Fibroblast of the conjunctiva (primary cell): ENCODE measurements at places on chromosomes 2 and 18.

GRCh38 chr2:200415455-200415854, 94.4 kb downstream of the KCTD18 start:
- DNase-seq = no peak

DNA sequence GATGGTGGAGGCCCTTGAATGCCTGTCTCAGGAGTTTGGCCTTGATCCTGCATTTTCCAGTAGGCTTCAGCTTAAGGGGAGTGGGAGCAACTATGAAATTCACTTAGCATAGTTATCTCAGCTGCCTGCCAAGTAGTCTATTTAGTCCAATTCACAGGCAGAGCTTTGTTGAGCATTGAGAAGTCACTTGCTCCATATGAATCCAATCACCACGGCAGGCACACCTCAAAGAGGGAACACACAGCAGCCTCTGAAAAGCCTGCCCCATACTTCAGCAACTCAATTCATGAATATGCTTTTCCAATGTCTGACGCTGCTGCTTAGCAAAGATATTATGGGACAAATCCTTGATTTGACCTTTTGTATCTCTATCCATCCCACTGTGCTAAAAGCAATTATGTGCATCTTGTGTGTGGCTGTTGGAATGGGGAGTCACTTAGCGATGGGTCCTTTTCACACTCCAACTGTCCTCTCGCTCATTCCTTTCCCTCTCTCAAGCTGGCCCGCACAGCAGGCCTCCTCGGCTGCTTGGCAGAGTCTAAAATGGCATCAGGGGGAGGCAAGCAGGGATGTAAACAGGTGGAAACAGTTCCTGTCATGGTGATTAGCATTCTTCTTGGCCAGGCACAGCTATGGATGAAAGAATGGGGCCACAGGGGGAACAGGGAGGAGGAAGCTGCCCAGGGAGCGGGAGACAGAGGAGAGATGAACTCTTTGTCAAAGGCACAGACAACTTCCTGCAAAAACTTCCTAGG, 56.0 kb upstream of the LRPPRC start:
- no peak for DNase-seq

GRCh38 chr18:32025744-32026143, 7.1 kb downstream of the RNF125 start:
- DNase-seq = no peak

DNA sequence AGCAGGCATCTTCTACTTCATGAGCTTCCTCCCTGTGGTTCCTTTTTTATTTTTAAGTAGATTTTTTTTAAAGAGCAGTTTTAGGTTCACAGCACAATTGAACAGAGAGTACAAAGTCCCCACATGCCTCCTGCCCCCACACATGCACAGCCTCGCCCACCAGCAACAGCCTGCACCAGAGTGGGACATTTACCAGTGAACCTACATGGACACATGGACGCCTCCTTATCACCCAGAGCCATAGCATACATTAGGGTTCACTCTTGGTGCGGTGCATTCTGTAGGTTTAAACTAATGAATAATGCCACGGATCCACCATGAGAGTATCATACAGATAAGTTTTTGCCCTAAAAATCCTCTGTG, 40.9 kb downstream of the HS1BP3 start:
- no peak for DNase-seq

GRCh38 chr2:226873826-226874225, 38.0 kb downstream of the RHBDD1 start:
- DNase-seq = no peak

DNA sequence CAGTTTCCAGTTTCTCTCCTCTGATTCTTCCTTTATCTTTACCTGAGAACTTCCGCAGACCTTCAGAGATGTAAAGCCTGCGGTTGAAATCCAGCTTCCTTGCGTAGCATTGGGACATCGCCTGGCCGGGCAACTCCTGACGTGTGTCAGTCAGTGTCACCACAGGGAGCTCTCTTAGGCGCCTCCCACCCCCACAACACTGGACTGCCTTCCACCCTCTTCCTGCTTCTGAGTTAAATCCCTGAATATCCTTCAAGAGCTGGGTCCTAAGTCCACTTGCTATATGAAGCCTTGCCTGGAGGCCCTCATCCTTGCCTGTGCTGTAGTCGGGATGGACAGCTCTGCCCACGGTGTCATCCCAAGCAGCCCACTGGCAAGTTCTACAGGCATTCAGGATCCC, 179.4 kb downstream of the SEPTIN10 start:
- no peak for DNase-seq

- DNase-seq = no peak
Measured at GRCh38 chr18:11996190-11996754, 15.0 kb downstream of the IMPA2 start.

- no peak for DNase-seq
Measured at GRCh38 chr2:147623328-147623727, 221.5 kb upstream of the ACVR2A start.

- DNase-seq = no peak
Measured at GRCh38 chr2:68556381-68556780, 87.0 kb upstream of the PROKR1 start.

DNA sequence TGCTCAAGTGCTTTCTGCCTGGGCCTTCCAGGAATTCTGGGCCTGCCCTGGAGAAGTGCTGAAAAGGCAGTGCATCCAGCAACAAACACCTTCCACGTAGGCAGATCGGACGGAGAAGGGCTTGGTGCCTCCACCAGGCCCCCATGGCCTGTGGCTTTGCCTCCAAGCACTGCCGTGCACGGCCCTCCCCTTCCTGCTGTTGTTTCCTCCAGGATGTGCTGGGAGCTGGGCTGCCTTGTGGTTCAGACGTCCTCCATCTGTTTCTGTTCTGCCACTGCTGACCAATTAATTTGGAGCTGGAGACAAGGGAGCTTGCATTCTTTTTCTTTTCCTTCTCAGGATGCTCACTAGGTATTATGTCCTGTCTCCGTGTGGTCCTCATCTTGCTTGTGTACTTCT, 197.0 kb downstream of the HRH4 start:
- no peak for DNase-seq

GRCh38 chr18:52054324-52054723, 285.7 kb upstream of the DCC start:
- DNase-seq = no peak

- no peak for DNase-seq
Measured at GRCh38 chr18:47373465-47373864, 122.0 kb upstream of the SKOR2 start.

GRCh38 chr2:681312-681711, 4.1 kb upstream of the TMEM18 start:
- DNase-seq = no peak

GRCh38 chr2:129747500-129748125, 231.9 kb upstream of the RAB6C start:
- DNase-seq = no peak

DNA sequence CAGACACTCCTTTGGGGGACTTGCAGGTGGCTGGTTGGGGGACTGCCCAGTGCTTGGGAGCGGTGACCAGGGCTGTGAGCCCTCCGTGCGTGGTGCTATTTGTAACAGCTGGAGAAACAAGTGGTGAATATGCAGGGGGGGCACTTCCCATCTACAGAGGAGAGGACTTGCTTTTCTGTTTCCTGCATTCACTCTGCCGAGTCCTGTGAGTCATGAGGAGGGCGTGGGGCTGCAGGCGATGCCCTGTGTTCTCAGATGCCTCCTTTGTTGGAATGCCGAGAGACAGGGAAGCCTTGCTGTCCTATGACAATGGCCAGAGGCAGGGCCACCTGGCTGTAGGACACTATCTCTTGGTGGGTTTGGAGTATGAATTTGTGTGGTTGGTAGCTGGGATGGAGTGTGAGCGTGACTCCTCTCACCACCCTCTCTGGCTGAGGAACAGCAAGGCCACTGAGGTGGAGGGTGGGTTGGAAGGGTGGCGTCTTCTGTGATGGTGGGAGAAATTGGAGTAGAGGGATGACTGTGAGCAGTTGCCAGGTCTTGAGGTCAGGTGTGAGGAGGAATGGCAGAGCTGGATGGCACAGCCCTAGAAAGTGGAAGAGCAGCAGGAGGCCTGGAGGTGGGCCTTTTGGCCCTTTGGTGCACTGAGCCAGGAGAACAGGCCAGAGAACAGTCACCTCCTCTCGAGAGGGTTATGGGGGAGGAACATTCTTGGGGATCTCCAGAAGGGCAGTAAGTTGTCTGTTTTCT, 24.3 kb downstream of the FHOD3 start:
- DNase-seq = no peak

DNA sequence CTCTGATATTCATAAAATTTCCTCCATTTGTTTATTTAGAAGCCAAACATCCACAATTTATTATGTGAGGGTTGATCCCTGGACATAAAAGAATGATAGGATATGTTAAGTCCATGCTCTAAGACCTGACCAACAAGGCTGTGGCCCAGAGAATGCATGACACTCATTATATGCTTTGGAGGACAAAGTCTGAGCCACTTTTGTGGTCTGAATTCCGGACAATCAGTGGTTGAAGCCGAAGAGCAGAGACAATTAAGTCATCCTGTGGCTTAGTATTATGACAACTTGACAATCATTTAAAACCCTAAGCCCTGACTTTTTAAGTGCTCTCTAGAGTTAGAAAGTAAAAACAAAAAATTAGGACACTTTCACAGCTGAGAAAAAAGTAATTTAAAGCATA, 483.3 kb downstream of the PLCL1 start:
- no peak for DNase-seq

GRCh38 chr2:20582600-20583221, 68.2 kb downstream of the HS1BP3 start:
- no peak for DNase-seq

DNA sequence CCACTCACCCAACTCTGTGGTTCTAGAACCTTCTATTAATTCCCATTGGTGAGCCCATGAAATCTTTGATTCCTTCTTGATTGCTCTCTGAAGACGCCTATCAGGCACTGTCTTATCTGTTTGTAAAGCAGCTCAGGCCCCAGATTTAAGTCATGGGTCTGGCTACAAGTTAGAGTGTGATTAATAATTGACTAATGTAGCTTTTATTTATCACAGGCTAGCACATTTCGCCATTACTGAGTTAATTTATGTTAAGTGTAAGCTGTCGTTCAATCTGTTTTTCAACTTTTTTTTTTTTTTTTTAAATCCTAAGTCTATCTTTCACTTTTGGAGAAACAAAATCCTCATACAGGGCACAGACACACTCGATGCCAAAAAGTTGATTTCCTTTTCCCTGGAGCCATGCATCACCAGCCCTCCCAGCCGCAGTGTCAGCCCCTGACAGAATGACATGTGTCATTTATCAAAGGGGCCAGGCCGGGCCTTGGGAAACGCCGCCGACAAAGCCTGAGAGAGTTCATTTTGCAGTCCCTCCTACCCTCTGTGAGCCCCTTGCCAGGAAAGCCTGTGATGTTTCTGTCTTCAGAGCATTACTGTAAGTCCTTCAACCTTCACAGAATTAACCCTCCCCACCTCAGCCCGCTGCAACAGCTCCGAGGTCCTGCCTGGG, 15.8 kb downstream of the TSHZ1 start:
- no peak for DNase-seq

DNA sequence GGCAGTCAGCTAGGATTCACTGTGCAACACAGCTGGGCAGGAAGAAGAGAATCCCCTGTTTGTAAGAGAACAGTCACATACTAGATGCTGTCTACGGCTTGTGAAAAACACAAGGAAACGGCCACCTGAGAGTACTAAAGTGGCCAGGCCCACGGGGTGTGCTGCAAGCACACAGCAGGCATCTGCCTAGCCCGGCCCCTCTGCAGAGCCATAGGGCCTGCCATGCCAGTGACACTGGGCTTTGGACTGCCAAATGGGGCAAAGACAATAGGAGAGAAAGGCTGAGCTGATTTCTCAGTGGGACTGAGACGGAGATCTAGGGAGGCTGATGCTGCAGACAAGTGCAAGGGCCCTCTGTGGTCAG, 10.3 kb downstream of the TUBB6 start:
- DNase-seq = no peak

GRCh38 chr2:121084130-121084680, 200.8 kb downstream of the TFCP2L1 start:
- no peak for DNase-seq

DNA sequence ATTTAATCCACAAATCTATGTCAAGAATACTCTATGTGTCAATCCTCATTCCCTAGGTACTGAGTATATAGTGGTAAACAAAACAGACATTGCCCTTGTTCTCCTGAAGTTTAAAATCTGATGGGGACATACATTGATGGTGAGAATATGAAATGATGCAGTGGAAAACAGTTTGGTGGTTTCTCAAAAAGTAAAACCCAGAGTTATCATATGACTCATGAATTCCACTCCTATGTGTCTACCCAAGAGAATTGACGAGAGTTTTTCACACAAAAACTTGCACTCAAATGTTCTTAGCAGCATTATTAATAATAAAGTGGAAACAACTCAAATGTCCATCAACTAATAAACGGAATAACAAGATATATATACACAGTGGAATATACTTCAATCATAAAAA, 586.7 kb downstream of the CCDC85A start:
- DNase-seq = no peak

DNA sequence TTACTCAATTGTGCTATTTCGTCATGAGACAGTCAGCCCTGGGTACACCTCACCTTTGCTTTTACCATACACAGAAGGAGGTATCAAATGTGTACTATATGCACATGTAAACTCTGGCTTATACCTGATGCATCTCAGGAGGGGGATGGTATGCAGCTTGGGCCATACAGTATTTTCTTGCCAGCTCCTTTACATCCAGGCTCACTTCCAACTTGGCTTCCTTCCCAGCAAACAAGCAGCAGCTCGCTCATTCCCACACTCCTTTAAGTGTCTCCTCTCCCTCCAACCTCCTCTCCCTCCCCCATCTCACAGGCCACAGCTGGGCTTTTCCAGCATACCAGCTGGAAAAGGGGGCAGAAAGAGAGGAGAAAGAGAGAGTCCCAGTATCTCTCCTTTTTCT, 9.6 kb downstream of the MARCHF4 start:
- no peak for DNase-seq

DNA sequence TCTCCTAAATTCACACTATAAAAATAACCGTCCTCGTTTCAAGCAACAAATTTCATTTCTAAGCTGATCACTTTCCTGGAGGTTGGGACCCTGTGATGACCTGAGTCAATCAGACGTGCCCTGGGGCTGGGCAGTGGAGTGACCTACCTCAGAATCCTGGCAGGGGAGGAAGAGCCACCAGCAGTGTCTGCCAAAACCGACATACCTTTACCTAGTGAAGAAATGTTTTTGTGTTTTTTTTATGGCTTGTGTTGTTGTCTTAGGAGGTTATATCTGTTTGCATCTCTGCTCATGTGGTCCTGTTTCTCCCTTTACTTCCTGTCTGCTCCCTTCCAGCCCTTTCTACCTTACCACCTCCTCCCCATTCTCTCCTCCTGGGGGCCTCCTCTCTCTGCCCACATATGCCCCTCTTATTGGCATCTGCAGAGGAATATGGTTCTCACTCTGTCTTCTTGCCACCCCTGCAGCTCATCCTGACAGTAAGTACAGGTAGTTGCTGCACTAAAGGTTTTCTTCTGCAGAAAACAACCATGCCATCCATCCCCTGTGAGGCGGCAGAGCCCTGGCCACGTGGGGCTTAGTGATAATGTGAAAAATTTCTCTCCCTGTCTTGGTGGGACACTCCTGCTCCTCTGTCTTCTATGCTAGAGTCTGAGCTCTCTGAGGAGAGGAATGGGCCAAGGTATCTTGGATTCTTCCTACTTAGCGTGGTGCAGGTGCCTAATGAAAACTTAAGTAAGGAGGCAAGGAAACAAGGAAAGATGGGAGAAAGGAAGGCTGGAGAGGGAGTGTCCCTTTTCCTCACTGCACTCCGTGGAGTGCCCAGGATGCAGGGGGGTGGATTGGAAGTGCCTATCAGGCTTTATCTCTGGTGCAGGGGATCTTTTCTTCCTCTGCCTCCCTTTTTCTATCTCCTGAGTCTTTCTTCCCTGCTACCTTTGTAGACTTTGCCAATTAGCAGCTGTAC, 15.4 kb downstream of the ACOXL start:
- no peak for DNase-seq
